Right atrium auricular region (tissue), 2 donors: ENCODE measurements at places on chromosomes 7 and 10.
A peak's percentile ranks its signal among the peaks of the same experiment; 100 is the strongest.

- no peaks in the 10 kb centered on the region for H3K36me3 ChIP-seq
- no peaks in the 10 kb centered on the region for H3K27me3 ChIP-seq
- H3K4me3 ChIP-seq, result no peak overlapping the region
- H3K4me1 ChIP-seq, result no peaks in the 10 kb centered on the region
- DNase-seq, result no peak
- H3K27ac ChIP-seq, result no peak overlapping the region
Measured at GRCh38 chr7:142376356-142376997, 118.6 kb upstream of the PRSS58 start.

GRCh38 chr7:22814261-22815208, 8.1 kb downstream of the TOMM7 start:
- H3K4me3 ChIP-seq, result no peak overlapping the region
- H3K4me1 ChIP-seq, result no peaks in the 10 kb centered on the region
- H3K27me3 ChIP-seq, result no peaks in the 10 kb centered on the region
- H3K27ac ChIP-seq, result no peak overlapping the region

DNA sequence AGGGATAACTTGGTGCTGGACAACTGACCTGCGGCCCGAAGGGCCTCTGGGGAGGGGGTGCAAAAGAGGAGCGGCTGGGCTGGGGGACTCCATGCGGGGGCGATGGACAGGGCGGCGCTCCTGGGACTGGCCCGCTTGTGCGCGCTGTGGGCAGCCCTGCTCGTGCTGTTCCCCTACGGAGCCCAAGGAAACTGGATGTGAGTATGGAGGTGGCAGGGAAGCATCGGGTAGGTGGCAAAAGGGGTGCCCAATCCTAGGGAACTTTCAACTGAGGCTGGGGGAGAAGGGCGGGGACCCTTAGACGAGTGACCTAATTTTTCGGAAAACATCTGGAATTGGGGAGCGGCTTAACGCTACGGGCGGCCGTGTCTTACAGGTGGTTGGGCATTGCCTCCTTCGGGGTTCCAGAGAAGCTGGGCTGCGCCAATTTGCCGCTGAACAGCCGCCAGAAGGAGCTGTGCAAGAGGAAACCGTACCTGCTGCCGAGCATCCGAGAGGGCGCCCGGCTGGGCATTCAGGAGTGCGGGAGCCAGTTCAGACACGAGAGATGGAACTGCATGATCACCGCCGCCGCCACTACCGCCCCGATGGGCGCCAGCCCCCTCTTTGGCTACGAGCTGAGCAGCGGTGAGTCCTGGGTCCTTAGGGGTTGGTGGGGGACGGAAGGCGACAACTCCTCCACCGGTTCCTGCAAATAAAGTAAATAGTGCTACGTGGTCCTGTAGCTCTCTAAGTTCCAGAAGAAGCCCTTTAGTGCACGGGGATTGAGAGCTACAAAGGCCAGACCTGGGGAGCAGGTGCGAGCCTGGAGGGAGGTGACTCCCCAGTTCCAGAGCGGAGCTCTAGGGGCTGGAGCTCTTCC, 622 bp downstream of the WNT16 start:
- peak overlapping the region; percentile 41 for H3K4me3 ChIP-seq
- no peak for DNase-seq
- no peak overlapping the region for H3K27ac ChIP-seq
- no peaks in the 10 kb centered on the region for H3K36me3 ChIP-seq
- peaks cover 18% of the 10 kb centered on the region for H3K27me3 ChIP-seq

- H3K27me3 ChIP-seq, result peaks cover 77% of the 10 kb centered on the region
- peaks cover 51% of the 10 kb centered on the region for H3K4me1 ChIP-seq
- no peak overlapping the region for H3K27ac ChIP-seq
- DNase-seq, result no peak
- H3K4me3 ChIP-seq, result no peak overlapping the region
Measured at GRCh38 chr10:101136007-101136707, 5.1 kb downstream of the TLX1 start.
